Inflammatory macrophage (primary cell): ENCODE measurements at places on chromosomes 1 and 21.

- no peak for DNase-seq
These were observed 35.6 kb downstream of the SMYD2 start for GRCh38 chr1:214316593-214316992.

DNA sequence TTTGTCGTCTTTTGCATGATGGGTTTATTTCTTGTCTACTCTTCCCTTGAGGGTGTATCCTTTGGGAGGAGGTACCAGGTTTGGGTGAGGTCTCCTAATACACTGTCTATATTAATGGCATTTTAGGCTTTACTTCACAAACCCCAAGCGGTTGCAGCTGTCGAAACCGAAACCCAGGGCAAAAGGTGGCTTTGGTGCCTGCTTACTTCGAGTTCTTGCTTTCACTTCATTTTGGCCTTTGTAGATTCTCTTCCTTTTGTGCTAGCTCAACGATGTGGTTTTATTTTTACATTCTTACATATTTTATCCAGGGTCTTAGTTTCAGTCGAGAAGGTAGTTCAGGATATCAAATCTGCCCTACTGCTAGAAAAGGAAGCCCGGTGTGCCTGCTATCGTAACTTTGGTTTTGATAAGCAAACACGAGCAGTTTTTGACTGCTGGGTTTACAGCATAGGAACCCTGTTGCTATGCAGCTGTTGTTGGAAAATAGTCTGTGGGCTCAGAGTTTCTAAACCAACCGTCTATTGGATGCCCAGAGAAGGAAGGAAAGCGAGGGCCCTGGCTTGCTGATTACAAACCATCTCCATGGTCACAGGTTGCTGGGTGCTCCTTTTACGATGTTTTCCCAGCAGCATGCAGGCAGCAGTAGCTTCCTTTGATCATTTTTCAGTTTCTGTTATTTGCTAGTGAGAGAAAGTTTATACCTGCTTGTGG is 9.8 kb upstream of the TSPAN2 start:
- DNase-seq: peak; percentile 72

DNA sequence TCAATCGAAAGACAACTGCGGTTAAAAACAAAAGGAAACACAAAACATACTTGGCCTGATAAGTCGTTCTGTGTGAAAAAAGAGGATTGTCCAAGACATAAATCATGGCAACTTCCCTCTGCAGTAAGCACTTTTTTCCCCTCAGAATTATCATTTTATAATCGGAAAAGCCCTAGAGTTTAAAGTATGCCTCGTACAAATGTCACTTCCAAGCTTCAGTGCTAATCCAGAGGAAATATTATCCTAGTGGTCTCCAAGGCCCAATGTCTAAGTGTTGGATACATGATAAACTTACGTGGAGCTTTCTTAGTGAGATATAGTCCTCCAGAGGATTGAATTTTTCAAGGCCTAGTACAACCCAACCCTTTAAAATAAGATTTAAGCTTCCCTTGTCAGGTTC is 11.2 kb upstream of the NTMT2 start:
- no peak for DNase-seq

DNA sequence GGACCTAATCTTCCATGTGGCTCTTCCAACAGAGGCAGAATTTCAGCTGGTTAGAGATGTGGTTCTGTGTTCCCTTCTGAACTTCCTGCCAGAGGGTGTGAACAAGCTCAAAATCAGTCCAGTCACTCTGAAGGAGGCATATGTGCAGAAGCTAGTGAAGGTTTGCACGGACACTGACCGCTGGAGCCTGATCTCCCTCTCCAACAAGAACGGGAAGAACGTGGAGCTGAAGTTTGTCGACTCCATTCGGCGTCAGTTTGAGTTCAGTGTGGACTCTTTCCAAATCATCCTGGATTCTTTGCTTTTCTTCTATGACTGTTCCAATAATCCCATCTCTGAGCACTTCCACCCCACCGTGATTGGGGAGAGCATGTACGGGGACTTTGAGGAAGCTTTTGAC is 17.3 kb downstream of the TENT5C start:
- no peak for DNase-seq

DNA sequence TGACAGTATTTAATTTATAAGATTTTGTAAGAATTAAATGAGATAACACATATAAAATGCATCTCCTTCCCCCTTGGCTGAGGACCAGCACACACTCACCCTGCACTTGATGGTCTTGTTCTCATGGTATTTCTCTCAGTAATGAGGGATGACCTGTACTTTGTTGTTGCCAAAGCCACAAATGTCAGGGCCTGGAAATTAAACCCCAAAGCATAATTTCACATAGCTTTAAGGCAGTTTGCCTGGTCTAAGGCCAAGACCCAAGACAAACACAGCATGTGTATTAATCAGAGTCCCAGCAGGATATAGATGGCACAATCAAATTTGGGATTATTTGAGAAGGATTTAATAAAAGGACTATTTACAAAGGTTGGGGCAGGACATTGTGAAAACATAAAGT is 48.6 kb upstream of the EPS15 start:
- DNase-seq: no peak

DNA sequence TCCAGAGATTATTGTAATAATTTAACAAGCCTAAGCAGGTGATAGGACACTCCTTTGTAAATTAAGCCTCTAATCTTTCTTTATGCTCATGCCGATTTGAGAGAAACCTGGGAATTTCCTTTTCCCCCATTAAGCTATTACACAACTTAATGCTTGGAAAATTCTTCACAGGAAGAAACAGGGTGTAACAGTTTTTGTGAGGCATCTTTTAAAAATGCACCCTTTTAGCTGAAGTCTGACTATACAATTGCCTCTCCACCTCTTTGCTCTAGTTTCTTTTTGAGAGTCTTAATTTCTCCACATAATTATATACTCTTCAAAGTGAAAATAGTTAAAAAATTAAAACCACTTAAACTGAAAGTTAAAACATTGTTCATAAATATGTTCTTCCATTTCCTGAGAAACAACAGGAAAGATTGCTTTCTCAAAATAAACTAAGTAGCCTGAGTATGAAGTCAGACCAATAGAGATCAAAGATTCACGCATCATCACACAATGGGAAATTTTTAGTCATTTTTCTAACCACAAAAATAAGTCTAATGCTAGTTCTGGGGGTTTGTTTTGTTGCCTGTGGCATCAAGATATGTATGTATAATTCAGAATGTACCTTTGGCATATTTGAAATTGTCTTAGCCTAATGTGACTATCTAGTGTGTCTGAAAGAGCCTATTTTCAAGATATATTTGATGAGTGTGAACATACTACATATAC is 34.7 kb downstream of the LRRC8D start:
- DNase-seq: no peak

DNA sequence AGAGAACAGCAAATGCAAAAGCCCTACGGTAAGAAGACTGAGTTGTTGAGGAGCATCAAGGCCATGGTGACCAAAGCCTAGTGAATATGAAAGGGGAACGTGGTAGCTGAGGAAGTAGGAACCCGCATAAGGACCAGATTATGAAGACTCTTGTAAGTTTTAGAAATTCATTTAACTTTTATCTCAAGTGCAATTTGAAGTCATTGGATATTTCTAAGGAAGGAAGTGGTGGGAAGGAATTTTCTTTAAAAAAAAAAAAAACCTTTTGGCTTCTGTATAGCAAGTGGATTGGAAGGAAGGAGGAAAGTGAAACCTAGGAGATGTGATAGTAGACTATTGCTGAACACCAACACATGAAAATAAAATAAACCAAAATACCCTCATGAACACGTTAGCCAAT is 119.0 kb downstream of the TNFSF18 start:
- DNase-seq: peak; percentile 13

DNA sequence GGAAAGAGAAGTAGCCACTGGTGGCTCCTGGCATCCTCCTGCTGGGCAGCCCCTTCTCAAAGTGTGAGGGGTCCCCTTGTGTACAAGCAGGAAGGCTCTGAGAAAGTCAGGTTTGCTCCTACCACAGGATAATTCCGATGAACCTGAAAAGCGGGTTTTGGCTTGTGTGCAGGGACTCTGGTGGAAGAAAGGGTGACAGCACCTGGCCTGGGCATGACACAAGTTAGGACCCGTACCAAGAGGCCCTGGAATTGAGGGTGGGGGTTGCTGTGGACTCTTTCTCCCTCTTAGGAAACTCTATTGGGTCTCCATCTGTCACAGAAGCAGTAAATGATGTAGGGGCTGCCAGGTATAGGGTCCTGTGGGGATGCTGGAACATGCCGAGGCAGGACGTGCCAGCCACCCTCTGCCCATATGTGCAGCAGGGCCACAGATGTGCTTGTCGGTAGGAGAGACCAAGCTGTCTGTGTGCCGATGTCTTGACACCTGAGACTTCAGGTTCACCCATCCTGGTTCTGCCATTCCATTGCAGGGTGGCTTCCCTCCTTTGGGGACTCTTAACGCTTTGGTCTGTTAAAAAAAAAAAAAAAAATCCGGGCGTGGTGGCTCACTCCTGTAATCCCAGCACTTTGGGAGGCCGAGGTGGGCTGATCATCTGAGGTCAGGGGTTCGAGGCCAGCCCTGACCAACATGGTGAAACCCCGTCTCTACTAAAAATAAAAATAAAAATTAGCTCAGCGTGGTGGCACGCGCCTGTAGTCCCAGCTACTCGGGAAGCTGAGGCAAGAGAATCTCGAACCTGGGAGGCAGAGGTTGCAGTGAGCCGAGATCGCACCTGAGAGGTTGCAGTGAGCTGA is 9.8 kb downstream of the C1orf35 start:
- DNase-seq: no peak

- no peak for DNase-seq
These were observed 212.8 kb upstream of the RAB4A start for GRCh38 chr1:229058111-229058561.

- no peak for DNase-seq
These were observed 80.2 kb downstream of the VPS13D start for GRCh38 chr1:12309783-12310742.

GRCh38 chr1:37439349-37439995 is 34.9 kb upstream of the ZC3H12A start:
- DNase-seq: no peak

DNA sequence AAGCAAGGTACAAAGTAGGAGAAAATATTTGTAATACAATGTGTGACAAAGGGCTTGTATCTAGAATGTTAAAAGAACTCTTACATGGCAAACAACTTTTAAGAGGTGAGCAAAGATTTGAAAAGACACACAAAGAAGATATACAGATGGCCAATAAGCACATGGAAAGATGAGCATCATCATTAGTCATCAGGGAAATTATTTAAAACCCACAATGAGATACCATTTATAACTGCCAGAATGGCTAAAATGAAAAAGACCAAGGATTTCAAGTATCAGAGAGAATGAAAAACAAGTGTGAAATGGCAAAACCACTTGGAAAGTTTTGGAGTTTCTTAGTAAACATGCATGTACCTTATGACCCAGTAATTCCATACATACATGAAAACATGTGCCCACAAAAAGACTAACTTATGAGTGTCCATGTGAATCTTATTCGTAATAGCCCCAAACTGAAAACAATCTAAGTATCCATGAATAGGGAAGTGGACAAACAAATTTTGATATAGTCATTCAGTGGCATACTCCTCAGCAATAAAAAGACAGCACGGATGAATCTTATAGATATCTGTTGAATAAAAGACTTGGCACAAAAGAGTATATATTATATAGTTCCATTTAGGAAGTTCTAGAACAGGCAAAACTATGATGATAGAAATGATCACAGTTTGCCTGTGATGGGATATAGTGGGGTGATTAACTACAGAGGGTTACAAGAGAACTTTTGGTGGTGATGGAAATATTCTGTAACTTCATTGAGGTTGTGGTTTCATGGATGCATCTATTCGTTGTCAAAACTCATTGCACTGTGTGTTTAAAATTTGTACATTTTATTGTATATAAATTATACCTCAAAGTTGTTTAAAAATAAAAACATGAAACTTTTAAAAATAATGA is 82.0 kb downstream of the DISP1 start:
- DNase-seq: no peak

DNA sequence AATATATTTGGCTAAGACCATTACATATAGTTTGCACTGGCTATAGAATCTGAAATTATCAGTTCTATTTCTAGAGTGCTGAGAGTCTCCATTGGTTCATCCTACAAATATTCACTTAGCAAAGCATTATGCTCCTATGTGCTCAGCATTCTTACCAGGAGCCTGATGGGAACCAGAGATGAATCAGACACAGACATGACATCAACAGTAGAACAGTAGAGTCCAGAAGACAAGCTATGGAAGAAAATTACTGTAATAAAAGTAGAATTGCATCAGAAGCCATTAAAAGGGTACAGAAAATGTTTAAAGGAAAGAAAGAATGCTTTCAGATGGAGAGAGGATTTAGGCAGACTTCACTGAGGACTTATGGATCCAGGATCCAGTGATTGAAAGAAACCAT is 271.7 kb upstream of the SNX7 start:
- DNase-seq: no peak

DNA sequence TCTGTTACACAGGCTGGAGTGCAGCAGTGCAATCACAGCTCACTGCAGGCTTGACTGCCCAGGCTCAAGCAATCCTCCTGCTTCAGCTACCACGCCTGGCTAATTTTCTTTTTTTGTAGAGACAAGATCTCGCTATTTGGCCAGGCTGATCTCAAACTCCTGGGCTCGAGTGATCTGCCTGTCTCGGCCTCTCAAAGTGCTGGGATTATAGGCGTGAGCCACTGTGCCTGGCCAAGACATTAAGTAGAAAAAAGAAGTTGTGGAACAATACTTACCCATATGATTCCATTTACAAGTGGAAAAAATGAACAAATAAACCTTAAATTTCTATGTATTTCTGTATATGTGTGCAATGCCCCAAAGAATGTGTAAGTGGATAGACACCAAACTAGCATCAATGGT is 30.3 kb upstream of the ID3 start:
- no peak for DNase-seq

GRCh38 chr1:7893529-7894180 is 40.8 kb upstream of the UTS2 start:
- DNase-seq: no peak

DNA sequence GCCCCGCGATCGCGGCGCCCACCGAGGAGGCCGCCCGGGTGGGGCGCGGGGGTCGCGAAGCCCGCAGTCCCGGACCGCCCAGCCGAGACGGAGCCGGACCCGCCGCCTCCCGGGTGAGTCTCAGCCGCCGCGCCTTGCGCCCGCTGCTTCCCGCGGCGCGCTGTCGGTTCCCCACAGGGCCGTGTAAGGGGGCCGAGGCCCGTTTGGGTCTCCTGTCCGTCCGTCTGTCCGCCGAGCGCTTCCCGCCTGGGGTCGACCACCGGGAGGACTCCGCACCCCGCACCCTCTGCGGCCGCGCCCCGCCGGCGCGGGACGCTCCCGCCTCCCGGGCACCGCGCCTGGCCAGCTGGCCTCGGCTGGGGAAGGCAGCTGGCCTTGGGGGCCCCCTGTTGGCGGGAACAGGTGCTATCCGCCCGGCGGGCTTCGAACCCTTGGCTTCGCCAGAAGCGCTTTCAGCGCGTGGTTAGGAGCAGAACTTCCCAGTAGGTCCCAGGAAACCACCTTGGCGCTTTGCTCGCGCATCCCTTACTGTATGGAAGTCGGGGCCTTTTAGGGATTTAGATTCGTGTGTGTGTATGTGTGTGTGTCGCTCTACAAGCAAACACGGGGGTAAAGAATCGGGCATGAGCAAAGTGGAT is 414 bp downstream of the TMEM51 start:
- peak; percentile 77 for DNase-seq

GRCh38 chr1:151720974-151721787 is at the start of gene RIIAD1:
RIIAD1 (plus strand) TSS chr1:151721522; CDS start chr1:151721537, 15 bp downstream.
- DNase-seq: peak; percentile 21
